ENCODE measurements at places on chromosomes 3 and 15.

GRCh38 chr3:30655187-30655812 lies 48.9 kb downstream of the TGFBR2 start:
- peak; percentile 97 for DNase-seq

- DNase-seq: no peak
These were observed 531.3 kb downstream of the ROBO1 start for GRCh38 chr3:79236496-79236895.

DNA sequence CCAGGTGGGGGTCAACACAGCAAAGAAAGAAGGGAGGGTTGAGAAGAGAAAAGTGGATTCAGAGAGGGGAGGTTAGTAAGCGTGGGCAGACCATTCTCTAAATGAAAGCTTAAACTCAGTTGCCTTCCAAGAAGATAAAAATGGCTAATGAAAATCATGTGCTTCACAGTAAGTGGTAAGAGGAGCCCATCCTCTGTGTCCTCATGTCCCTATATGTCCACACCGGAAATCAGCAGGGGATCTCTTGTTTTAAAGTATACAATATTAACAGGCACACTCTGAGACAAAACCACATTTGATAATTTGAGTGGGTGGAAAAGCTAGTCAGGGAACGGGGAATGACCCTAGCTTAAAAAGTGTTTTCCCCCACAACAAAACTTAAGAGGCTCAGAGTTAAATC lies 4.4 kb upstream of the FOXP1 start:
- peak; percentile 1 for DNase-seq

GRCh38 chr3:71252466-71252865 lies 331.1 kb downstream of the FOXP1 start:
- DNase-seq: no peak

- DNase-seq: no peak
These were observed 106.3 kb downstream of the CHDH start for GRCh38 chr3:53739966-53740365.

DNA sequence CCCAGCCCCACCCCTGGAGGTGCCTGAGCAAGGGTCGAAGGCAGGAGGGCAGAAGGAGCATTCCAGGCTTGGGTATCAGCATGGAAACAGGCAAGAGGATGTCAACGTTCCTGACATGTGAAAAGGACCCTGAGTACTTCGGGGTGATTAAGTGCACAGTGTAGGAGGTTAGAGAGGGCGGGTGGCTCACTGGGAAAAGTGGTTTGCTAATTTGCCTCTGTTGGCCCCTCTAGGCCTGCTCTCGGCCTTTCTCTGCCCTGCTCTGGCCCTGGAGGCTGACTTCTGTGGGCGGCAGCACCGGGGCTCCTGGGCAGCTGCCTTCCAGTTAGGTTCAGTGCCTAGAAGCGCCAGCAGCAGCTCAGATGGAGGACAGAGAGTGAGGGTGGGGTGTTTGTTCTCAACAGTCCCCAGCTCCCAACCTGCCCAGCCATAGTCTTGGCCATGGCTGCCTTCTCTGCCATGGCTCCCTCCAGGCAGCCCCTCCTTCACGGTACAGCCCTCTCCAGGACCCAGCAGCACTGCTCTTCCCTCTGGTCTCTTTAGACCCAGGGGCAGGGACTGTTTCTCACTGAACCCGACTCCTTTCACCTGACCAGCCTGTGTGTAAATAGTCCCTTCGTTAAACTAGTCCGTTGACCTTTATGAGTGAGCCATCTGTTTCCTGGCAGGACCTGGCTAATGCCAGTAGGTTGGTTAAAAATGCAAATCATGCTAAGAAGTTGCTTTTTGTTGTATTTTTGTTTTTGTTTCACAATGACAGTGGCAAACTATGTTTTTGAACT lies 107.1 kb upstream of the TPM1 start:
- DNase-seq: no peak

GRCh38 chr3:172987273-172987672 lies 153.8 kb downstream of the SPATA16 start:
- peak; percentile 47 for DNase-seq

GRCh38 chr3:71523628-71524027 lies 59.9 kb downstream of the FOXP1 start:
- DNase-seq: no peak

DNA sequence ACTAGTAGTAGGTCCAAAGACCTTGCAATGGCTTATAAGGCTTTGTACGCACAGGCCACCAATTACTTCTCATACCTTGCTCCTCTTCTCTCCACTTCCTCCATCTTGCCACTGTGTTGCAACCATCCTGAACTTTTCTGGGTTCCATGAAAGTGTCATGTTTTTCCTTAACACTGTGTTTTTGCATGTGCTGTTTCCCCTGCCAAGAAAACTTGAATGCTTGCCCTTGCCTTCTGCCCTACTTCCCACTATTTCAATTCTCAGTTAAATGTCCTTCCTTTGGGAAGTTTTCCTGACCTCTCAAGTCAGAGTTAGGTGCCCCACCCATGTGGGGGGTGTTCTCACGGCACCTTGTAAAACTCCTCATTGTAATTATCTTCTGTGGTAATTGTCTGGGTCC lies 182.8 kb downstream of the THRB start:
- DNase-seq: no peak

DNA sequence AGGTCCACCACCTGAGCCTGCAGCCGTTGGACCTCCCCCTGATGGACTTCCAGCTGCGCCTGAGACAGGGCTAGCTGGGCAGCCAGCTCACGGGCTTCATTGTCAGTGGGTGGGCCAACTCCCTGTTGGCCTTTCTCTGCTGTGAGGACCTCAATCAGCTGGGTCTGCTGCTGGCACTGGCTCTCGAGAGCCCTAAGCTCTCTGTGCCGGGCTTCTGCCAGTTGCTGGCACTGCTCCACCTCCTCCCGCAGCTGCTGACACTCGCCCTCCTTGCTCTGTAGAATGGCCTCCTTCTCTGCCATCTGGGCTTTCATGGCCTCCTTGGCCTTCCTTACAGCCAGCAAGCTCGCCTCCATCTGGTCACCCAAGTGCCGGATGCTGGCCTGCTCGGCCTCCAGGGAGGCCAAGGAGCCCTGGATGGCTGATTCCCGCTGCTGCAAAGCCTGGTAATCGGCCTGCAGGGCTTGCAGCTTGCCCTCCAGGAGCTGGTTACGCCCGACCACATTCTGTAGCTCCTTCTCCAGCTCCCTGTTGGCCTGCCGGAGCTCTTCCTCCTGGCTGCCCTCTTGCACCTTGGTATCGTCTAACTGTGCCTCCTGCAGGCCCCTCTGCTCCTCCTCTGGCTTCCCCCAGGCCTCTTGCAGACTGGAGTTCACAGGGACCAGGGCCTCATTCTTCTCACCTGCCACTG lies 23.8 kb downstream of the CXCR6 start:
- DNase-seq: no peak

Measured in A673 (cell line).